Stimulated activated CD8-positive, alpha-beta memory T cell treated with anti-CD3 and anti-CD28 coated beads, Interleukin-12 subunit alpha, Interleukin-12 subunit beta, amount 100 ng/mL, for 4 hours (primary cell): ENCODE measurements at places on chromosomes 12 and 14.

- no peak for DNase-seq
Measured at GRCh38 chr14:34220921-34221320, 241.1 kb downstream of the SPTSSA start.

GRCh38 chr14:101861464-101861863, 100.0 kb downstream of the PPP2R5C start:
- no peak for DNase-seq

DNA sequence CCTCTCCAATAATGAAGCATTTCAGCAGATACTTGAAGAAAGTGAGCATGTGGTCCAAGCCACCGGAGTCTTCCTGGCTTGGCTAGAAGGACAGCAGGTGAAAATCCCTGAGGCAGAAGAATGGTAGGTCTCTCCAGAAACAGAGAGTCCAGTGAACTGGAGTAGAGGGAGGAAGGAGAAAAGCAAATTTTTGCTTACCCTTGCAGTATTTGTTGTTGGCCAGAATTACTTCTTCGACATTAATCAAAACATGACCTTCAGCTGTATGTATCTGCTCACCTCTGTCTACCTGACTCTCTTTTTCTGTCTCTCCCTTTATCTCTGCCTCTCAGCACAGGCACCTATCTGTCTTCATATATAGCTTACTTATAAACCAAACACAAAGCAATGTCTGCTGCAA, 208.9 kb downstream of the SYT1 start:
- no peak for DNase-seq

GRCh38 chr12:119574255-119574654, 19.3 kb upstream of the TMEM233 start:
- no peak for DNase-seq

DNA sequence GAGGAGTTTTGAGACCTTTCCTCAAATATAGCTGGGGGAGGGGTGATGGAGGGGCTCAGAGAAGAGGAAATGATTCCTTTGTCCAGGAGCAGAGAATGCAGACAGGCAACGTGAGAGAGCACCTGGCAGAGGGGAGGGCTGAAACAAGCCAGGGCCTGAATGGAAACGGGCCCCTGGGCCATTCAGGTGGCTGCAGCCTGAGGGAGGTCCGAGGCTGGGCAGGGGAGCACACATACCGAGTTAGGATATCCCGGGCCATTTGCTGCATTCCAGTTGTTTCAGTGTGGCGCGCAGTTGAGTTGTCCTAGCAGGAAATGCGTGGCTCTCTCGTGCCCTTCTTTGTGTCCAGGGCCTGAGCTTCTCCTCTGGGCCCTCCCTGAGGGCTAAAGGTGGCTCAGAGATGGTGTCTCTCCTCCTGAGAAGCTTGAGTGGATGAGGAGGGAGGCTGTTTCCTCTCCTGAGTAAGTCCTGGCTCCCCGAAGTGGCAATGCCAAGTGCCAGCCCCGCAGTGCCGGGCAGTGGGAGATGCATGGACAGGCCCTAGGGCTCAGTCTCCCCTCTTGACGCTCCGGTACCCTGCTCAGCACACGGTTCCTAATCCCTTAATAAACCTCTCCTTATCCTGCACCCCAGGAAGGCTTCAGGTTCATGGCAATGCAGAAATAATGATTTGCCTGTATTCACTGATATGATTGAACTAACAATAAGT, 85.5 kb upstream of the VRK1 start:
- no peak for DNase-seq

DNA sequence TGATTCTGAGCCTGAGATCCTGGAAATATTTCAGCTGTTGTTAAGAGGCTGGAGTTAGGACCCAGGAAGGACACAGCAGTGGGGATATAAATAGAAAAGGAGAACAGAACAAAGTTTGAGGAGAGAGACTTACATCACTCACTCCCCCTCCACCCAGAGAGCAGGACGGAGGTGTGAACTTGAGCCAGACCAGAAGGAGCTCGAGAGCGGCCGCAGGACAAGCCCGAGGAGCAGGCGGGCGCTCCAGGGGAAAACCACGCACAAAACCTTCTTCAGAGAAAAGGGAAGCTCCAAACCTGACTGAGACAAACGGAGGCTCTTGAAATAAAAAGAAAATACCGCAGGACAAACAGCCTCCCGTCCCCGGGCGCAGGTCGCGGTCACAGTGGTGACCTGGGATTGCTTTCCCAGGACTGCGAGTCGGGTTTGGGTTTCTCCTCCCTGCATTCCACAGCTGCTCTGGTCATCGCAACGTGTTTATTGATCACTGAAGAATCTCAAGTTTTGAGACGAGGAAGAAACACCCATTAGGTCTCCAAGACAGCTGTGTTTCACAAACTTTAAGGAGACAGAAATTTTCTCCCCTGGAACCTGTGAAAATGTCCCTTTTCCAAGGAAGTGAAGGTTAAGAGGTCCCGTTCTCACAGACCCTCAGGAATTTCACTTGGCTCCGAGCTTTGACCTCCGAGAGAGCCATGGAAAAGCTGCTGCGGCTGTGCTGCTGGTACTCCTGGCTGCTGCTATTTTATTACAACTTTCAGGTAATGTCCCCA, at the start of gene ADGRD1:
TSS of gene ADGRD1 (plus strand) at position 137 of the 773 bp plus-strand sequence. CDS start at position 696, 559 bp downstream.
- DNase-seq, result no peak

DNA sequence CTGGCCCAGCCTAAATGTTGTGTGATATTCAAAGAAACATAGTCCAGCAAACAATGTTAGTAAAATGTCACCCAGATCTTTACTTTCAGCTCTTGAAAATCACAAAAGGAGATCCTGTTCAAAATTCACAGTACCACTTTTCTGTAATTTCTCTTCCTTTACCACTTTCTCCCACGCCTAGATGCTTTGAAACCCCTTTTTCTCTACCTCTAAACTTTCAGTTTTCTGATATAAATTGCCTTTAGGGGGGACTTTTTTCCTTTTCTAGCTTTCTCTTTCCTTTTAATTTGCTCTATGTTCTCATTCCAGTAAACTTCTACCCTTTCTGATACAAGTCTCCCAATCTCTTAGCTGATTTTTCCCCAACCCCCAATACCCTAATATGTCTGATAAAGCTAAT, 101.8 kb downstream of the LMO3 start:
- DNase-seq, result no peak

GRCh38 chr14:21185491-21185890, 29.6 kb upstream of the OR5AU1 start:
- no peak for DNase-seq

- DNase-seq, result no peak
Measured at GRCh38 chr12:47039079-47039478, 40.3 kb upstream of the PCED1B start.

- DNase-seq, result no peak
Measured at GRCh38 chr14:36091096-36091495, 85.4 kb downstream of the PTCSC3 start.

DNA sequence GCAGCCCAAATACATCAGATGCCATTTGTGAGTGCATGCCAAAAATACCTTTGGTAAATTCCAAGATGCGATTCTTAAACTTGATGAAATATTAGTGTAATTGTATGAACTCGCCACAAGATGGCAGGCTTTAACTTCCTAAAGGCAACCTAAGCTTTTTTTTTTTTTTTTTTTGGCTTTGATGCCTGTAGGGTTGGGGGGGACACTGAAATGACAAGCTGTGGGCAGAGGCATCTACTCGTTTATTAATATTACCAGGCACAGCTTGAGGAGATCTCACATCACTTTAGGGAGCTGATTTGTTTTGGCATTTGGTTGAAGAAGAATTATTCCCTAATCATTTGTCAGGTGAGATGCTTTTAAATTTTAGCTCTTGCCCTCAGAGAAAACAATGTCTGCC, 126.7 kb upstream of the CCDC196 start:
- no peak for DNase-seq

DNA sequence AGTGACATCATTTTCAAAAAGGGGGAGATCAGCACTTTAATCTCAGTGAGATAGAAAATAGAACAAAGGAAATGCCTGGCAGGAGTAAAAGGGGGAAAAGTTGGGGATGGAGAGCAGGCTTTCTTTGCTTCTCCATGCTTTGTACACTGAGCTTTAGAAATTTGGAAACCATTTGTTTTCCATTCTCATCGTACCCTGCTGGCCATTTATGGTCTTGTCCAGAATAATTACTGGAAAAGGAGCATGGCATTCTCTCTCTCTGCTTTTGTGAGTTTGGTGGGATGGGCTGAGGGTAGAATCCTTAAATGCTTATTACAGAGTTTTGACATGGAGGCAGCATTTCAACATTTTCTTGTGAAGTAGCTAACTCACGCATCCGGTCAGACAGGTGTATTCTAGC, 104.4 kb upstream of the FLRT2 start:
- no peak for DNase-seq

GRCh38 chr12:46174061-46174662, 94.7 kb downstream of the SLC38A1 start:
- no peak for DNase-seq

DNA sequence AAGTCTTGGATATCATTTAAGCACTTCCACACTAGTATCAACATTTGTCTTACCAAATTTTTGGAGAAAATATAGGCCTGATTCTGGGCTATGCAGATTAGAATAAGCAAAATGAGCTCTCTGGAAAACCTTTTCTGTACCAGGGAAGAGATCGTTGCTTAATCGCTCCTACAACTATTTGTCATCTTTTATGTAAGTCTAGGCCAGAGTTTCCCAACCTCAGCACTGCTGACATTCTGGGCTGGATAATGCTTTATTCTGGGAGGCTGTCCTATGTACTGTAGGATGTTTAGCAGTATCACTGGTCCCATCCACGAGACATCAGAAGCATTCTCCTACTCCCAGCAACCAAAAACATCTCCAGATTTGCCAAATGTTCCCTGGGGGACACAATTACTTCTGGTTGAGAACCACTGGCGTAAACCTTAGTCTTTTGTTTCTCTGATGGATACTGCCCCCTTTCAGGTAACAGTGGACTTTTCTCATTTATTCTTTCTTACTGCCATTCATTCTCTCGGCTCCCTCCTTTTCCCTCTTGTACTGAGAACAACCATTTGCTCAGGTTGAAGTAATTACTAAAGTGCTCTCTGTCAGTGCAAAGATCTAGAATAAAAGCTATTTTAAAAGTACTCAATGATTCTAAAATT, 316.9 kb upstream of the E2F7 start:
- no peak for DNase-seq

DNA sequence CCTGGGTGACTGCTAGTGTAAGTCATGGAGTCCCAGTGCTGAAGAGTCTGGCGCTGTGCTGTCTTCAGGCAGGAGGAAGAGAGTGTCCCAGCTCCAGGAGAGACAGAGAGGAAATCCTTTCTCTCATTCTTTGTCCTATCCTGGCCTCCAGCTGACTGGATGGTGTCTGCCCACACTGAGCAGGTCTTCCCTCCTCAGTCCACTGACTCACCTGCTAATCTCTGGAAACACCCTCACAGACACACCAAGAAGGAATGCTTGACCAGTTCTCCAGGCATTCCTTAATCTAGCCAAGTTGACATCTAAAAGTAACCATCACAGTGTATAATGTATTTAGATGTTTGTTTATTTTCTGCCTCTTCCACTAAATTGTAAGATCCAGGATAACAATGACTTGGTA, 53.9 kb downstream of the EMP1 start:
- DNase-seq, result no peak

GRCh38 chr12:46386877-46387629, 14.5 kb upstream of the SLC38A2 start:
- DNase-seq, result no peak

DNA sequence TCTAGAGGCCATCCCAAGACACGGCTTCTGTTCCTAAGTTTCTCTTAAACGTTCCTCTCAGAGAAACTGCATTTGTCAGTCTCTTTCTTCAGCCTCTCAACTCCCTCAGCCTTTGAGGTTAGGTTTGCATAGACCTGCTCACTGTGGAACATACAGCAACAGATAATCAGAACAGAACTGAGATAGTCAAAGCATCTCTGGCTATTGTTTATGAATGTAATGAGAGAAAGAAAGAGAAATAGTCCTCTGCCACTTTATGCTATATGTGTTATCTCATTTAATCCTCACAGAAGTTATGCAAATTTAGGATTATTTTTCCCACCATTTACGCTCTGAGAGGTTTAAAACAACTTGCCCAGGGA, 190.6 kb downstream of the PHLDA1 start:
- DNase-seq, result no peak

GRCh38 chr12:53603804-53604203, 22.4 kb downstream of the ATF7 start:
- DNase-seq, result no peak

DNA sequence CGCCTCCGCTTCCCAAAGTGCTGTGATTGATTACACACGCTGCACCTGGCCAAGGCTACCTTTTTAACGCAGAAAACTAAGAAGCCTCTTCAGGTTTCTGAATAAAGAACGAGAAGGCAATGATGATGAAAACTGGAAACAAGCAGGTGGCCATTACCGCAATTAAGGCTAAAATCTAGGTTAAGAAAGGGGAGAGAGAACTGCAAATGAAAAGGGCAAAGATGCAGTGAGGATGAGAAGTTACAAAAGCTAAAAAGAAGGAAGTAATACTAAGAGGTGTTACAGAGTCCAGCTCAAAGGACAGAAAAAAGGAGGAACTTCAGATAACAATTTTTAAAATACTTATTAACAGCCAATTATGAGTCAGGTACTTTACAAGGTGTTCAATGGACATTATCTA, 79.7 kb downstream of the DUSP16 start:
- DNase-seq, result no peak

- no peak for DNase-seq
Measured at GRCh38 chr12:26805401-26805971, 27.5 kb downstream of the ITPR2 start.

GRCh38 chr12:13383379-13383778, 186.9 kb downstream of the EMP1 start:
- no peak for DNase-seq

DNA sequence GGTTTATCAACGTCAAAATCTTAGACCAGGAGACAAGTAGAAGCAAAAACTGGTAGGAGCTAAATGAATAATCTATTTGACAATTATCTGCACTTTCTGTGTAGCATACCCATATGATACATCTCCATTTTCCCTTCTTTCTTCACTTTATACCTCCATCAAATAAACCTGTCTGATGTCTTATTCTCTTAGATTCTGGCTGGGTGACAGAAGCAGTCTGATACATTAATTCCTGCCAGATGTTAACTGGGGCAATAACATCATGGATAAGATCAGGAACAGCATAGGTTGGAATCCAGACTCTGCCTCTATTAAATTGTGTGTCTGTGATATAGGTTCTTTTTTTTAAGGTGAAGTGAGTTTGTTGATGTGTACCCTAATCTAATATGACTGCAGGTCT, 11.7 kb upstream of the RERG start:
- DNase-seq, result no peak

GRCh38 chr12:131106349-131106941, 152.7 kb downstream of the ADGRD1 start:
- DNase-seq, result no peak

- no peak for DNase-seq
Measured at GRCh38 chr14:35337269-35338255, 45.4 kb downstream of the PSMA6 start.

DNA sequence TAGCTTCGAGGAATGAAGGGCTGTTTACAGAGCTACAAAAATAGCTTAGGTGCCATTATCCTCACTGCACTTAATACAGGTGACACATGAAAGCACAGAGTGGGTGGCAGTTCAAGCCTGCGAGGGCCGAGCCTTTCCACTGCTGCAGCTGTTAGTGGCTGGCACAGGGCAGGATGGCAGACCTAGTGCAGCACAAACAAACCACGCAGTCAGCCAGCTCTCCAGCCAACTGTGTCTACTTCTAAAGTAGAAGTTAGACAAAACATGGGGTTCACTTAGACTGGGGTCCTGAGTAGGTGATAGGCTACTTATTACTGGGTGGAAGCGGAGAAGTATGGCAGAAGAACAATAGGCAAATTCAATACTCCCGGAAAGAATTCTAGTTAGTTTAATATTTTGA, 95.4 kb downstream of the DUSP16 start:
- no peak for DNase-seq

GRCh38 chr14:96400495-96400894, 8.6 kb downstream of the AK7 start:
- DNase-seq, result no peak

- DNase-seq, result no peak
Measured at GRCh38 chr12:64110864-64111263, 111.2 kb downstream of the KICS2 start.
